ENCODE measurements at places on chromosomes 4 and X.

GRCh38 chr4:170109586-170110284, 20.0 kb upstream of the AADAT start:
- no peak for DNase-seq

GRCh38 chr4:16334601-16335000, 108.3 kb upstream of the TAPT1 start:
- no peak for DNase-seq

GRCh38 chr4:73718375-73719373, 21.7 kb upstream of the CXCL8 start:
- DNase-seq, result no peak

- no peak for DNase-seq
Measured at GRCh38 chr4:140993370-140993769, 139.9 kb downstream of the RNF150 start.

Measured in CD4-positive, alpha-beta T cell treated with Interferon alpha-2 for 1 hour (primary cell).